ENCODE measurements at places on chromosomes 7 and 10.

DNA sequence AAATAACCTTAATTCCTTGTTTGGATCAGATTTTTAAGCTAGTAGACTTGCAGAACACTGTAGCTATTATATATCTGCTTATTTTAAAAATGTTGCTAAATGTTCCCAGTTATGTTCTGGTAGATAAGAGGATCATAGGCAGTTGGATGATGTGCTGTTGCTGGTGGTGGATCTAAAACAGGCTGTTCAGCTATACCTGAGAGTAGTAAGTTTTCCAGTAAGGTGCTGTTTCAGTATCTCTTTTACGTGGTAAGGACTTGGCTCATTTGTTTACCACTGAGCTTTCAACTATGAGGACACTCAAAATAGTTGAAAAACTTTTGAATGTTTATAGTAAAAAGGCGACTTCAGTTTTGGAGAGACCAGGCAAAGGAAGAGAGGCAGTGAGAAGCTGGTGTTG lies 180.9 kb downstream of the CDK14 start:
- no peak for DNase-seq

DNA sequence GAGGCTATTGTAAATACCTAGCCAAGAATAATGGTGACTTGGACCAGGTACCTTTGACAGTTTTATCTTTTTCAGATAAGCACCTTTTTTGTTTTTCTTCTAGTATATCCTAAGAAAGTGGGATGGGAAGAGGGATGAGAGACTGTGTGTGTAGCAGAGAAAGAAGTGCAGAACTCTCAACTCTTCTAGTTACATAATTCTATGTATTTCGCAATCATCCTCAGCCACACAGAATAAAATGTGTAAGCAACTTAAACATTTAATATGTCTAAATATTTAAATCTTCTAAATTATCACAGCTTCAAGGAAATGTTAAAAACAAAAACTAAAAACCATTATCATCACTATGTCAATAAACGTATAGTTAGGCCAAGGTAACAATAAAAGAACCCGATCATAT lies 42.6 kb upstream of the GSAP start:
- no peak for DNase-seq

DNA sequence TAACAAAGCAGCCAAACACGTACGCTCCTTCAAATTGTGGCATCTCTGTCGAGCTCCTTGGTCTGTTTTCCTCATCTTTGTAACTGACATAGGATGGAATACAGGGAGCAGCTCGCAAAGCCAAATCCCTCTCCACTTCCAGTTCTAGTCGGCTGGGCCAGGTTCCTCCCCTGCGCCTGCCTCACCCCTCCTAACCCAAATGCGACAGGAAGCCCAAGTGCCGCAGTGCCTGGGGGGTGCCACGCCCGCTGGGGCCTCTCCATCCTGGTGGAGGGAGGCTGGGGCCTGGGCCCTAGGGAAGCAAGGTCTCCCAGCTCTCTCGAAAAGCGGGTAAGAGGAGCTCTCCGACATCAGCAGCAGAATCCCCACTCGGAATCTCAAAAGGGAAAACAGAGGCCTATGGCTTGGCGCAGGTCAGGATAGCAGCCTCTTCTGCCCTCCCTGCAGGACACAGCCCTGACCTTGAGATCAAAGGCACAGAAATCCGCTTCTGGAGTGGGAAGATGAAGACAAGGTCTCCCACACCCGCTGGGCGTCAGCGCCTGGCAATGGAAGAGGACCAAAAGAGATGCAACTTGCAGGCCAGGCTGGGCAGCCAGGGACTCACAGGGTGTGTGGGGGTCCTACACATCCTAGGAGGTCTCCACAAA lies 165.8 kb downstream of the NRF1 start:
- no peak for DNase-seq

GRCh38 chr10:51638211-51638610 lies 61.2 kb downstream of the CSTF2T start:
- DNase-seq: no peak

DNA sequence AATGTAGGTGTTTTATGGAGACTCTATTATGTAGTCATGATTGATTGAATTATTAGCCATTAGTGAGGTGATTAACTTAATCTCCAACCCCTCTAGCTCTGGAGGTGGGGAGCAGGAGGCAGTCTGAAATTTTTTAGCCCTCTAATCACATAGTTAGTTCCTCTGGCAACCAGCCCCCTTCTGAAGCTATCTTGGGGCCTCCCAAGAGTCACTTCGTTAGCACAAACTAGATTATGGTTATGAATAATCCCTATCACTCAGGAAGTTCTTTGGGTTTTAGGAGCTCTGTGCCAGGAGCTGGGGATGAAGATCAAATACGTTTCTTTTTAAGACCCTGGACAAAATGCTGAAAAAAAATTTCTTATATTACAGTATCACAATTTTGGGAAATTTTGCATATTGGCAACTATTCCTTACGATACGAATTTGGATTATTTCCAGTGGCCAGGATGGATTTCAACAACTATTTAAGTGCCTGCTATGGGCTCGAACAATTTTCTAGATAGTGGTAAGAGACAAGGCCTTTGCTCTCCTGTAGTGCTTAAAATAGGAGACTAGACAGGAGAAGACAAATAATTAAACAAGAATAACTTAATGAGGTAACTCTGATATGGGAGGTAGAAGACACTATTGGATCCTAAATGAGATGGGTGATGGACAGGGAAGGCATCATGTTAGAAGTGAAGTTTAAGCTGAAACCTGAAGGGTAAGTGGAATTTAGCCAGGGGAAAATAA lies 52.9 kb downstream of the BTAF1 start:
- no peak for DNase-seq

- no peak for DNase-seq
Measured at GRCh38 chr10:87794285-87794684, 23.7 kb downstream of the ATAD1 start.

DNA sequence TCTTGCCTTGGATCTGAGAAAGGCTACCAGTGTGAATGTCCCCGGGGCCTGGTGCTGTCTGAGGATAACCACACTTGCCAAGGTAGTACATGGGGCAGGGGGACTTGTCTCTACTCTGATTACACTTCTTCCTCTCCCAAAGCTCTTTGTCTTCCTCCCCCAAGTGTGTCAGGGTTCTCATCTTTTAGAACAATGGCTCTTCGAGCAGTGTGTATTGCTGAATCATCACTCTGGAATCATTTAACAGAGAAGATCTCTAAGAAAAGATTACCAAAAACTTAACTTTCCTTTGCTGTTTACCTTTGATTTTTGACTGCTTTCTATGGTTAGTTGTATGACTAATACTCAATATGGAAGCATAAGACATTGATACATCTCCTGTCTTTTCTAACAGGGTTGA lies 18.2 kb downstream of the OIT3 start:
- no peak for DNase-seq

GRCh38 chr7:158818325-158819213 lies 10.7 kb downstream of the ESYT2 start:
- DNase-seq: peak; percentile 98

- DNase-seq: no peak
Measured at GRCh38 chr10:101227429-101228152, 1.7 kb downstream of the LBX1 start.

GRCh38 chr7:156545979-156546378 lies 94.6 kb upstream of the RNF32 start:
- DNase-seq: no peak

Measured in lung microvascular endothelial cell (primary cell).